M059J (cell line): ENCODE measurements at places on chromosomes 6 and 20.

DNA sequence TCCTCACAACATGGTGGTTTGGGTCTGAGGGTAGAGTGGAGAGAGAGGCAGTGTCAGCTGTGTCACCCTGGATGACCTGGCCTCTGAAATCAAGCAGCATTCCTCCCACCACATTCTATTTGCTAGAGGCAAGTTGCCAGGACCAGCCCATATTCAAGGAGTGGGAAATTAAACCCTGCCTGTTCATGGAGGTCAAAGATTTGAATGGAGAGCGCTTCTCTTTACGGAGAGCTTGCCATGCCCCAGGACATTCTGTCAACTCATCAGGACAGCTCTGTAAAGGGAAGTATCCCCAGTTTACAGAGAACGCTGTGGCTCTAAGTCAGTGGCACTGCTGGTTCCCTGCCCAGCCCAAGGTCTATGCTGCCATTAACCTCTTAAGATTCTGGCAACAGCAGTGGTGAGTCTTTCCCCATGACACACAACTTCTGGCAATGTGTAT, 90.0 kb upstream of the INSM1 start:
- DNase-seq = peak; percentile 75

DNA sequence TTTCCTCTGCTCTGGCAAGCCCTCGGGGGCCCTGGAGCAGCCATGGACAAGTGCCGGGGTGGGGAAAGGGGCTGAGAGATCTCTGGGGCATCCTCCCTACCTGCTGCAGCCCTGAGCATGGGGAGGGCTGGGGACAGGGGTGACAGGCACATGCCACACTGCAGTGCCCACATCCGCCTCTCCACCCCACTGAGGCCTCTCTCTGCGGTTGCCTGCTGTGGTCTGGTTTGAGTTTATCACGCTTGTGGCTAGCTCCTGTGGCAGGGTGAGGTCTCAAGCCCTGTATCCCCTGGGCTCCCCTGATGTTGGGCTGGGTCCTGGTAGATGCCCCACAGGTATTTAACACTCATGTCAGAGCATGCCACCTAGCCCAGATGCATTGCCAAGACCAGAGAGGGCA, 52.9 kb upstream of the MLN start:
- peak; percentile 47 for DNase-seq

- DNase-seq = no peak
Observed at GRCh38 chr6:39082310-39082709, 32.7 kb downstream of the SAYSD1 start.

GRCh38 chr6:143611580-143611979, 66.2 kb upstream of the PHACTR2 start:
- no peak for DNase-seq

DNA sequence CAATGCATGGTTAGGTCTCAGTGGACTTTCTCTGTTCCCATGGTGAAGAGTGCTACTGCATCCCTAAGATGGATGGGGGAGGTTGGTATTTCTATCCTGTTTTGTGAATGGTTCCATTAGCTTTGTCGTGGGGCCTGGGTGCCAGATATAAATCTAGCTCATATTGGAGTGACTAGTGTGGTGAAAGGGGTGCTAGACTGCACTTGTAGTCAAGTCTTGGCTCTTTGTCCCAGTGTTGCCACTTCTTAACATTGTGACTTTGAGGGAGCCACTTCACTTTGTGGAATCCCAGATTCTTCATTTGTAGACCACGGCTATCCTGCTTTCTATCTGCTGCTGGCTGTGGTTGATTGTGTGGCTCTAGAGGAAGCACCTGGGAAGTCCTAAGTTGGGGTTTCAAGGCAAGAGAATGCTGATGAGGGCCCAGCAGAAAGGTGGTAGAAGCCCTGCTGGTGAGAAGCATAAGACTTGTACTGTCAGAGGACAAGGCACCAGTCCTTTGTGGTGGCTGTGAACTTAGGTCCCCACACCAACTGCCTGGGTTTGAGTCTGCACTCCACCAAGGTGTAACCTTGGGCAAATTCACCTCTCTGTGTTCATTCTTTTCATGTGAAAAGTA, 44.1 kb downstream of the VAPB start:
- no peak for DNase-seq
